ENCODE measurements at places on chromosomes 4 and X. TPM values are rescaled to one million over a fixed set of nuclear protein-coding genes. Genes with fewer than 3 reads are reported as not detected.

CCDC158 gene
- not detected for polyA plus RNA-seq

PLXNB3 gene
- polyA plus RNA-seq = 0.06 TPM

TCEAL5 gene
- not detected for polyA plus RNA-seq

JAKMIP1 gene
- polyA plus RNA-seq = 16.5 TPM

PRKG2 gene
- polyA plus RNA-seq = not detected

GYG2 gene
- polyA plus RNA-seq = 0.05 TPM

NAA11 gene
- not detected for polyA plus RNA-seq

PCSK1N gene
- not detected for polyA plus RNA-seq

PRMT9 gene
- polyA plus RNA-seq = 8.1 TPM

CLGN gene
- polyA plus RNA-seq = 1.1 TPM

NXF2B gene
- not detected for polyA plus RNA-seq

NXF3 gene
- polyA plus RNA-seq = not detected

CT45A2 gene
- polyA plus RNA-seq = not detected

GRCh38 chr4:159298502-159298901, 195.6 kb downstream of the RAPGEF2 start:
- no peak for DNase-seq

DNA sequence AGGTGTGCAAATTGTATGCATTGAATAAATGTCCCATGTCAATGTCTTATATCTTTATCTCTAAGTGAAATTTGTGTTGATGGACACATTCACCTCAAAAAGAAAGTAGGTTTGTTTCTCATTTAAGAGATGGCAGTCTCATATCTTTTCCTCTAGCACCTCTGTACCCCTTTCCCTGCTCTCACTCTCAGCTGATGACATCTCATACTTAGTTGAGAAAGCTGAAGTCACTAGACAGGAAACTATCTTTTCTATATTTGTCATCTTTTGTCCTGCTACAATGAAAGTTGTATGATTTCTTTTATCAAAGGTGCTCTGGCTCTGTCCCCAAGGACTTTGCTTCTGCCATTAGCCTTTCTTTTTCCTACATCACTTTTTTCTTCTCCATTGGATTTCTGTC, 84.0 kb upstream of the GRPR start:
- DNase-seq = no peak

GRCh38 chr4:2954358-2955185, 8.6 kb downstream of the NOP14 start:
- peak; percentile 75 for DNase-seq

GRCh38 chr4:184930026-184930425, 88.3 kb upstream of the HELT start:
- DNase-seq = no peak

- DNase-seq = no peak
These were observed 2.1 kb downstream of the JAKMIP1 start for GRCh38 chr4:6198278-6198677.

- no peak for DNase-seq
These were observed 84.1 kb upstream of the CT45A1 start for GRCh38 chrX:135629342-135629741.

GRCh38 chr4:146154057-146154456, 21.5 kb upstream of the LSM6 start:
- no peak for DNase-seq

DNA sequence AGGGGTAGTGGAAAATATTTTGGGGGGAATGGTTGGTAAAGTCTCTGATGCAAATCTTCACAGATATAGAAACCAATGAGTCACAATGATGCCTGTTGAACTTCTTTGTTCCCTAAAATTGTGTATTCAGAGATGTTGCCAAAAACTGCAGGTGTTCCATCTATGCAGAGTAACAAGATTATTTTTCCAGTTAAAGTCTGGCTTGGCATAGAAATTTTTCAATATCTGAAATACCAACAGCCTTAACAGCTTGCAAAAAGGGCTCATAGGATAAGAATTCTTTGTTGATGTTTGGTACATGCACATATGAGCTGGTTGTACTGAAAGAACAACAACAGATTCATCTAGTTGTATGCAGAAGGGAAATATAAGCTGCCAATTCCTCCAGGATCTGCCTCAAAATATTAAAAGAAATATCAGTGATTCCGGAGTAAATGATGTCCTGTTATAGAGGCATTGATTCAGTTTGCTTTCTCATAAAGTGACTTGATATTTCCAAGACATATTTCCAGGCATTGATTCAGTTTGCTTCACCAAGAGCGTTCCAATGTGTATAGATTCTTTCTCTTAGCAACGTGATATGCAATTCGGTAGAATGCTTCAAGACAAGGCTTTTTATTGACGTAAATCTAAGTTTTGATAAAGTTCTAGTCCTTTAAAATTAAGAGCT, 564.4 kb downstream of the TMA16 start:
- no peak for DNase-seq

- no peak for DNase-seq
These were observed 67.7 kb downstream of the THOC2 start for GRCh38 chrX:123665197-123665596.

DNA sequence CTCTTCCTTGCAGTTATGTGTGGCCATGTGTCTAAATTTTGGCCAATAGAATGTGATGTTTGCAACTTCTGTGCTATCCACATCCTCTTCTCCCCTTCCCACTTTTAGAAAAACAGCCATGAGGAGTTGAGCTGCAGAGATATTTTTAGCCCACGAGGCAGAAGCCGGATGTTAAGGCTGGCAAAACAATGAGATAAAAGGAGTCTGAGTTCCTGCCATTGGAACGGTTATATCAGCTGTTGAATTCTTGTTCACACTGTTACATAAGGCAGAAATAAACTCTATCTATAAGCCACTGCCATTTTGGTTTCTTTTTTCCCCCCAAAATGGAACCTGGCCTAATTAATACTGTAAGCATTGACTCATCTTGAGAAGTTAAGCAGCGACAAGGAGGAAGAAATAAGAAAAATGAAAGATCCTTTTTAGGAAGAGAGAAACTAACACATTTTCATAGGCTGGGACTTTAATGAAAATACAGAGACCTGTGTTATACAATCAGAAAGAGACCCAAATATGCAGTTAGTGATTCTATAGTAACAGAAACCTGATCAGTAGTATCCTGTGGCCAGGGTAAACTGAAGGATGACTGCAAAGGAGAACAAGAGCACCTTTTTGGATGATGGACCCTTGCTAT, 200.5 kb downstream of the INPP4B start:
- DNase-seq = no peak

- no peak for DNase-seq
These were observed 35.9 kb downstream of the GYPA start for GRCh38 chr4:144104509-144105130.

DNA sequence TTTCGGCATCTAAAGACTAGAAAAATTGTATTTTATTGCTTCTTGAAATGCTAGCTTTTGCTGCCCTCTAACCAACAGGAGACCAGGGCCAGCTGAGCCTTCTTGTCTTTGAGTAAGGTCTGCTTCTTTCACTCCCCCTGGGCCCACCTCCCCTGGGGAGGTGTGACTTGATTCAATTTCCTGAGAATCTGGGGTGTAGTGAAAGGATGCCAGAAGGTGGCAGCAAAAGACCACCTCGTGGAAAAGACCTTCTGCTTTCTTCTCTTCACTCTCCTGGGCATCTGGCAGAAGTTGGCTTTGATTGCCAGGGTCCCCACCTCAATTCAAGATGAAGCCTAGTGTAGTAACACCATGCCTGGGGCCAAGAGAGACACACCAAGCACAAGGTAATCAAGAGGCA, 96.5 kb upstream of the MAOA start:
- no peak for DNase-seq

DNA sequence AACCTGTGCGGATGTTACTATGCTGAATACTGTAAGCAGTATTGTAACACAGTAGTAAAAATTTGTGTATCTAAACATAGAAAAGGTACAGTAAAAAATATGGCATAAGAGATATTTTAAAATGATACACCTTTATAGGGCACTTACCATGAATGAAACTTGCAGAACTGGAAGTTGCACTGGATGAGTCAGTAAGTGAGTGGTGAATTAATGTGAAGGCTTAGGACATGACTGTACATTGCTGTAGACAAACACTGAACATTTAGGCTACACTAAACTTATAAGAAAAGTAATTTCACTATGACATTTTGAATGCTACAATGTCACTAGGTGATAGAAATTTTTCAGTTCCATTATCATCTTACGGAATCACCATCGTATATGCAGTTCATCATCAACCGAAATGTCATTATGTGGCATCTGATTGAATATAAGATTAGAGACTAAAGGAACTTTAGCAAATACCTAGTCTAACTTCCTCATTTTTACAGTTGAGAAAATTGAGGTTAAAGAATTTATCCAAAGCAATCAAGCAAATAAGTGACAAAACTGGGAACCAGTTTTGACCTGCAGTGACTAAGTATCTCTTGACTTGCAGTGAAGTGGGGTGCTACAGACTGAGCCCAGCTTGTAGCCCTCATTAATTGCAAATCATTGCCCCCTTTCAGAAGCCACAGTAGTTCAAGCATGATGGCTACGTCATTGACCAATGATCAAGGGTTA, 55.3 kb downstream of the EGF start:
- no peak for DNase-seq

GRCh38 chr4:119517361-119518229, 111.0 kb downstream of the PDE5A start:
- DNase-seq = no peak

DNA sequence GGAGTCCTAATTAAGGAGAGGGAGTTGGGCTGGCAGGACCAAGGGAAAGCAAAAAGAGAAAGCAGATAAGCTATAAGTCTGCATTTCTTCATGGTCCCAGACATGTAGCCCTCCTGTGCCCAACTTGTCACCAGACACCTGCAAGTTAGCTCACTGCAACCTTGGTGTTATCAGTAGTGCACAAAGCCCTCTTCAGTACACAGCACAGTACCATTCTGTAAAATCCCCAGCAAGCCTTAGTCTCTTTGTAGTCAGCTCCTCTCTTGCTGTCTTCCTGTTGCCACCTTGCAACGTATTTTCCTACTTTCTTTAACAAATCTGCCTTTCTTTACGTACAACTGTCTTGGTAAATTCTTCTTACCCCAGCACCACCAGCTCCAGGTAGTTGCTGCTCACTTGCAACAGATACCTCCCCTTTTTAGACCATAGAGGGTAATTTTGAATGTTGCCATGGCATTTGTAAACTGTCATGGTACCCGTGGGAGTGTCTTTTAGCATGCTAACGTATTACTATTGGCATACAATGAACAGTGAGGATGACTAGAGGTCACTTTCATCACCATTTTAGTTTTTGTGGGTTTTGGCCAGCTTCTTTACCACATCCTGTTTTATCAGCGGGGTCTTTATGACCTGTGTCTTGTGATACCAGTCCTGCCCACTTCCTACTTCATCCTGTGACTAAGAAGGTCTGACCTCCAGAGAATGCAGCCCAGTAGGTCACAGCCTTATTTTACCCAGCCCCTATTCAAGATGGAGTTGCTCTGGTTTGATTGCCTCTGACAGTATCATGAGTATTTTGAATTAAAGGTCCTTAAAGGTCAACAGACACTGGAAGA, 28.3 kb upstream of the AP1S2 start:
- peak; percentile 64 for DNase-seq

GRCh38 chr4:75821966-75822365, 80.3 kb downstream of the PPEF2 start:
- DNase-seq = no peak

DNA sequence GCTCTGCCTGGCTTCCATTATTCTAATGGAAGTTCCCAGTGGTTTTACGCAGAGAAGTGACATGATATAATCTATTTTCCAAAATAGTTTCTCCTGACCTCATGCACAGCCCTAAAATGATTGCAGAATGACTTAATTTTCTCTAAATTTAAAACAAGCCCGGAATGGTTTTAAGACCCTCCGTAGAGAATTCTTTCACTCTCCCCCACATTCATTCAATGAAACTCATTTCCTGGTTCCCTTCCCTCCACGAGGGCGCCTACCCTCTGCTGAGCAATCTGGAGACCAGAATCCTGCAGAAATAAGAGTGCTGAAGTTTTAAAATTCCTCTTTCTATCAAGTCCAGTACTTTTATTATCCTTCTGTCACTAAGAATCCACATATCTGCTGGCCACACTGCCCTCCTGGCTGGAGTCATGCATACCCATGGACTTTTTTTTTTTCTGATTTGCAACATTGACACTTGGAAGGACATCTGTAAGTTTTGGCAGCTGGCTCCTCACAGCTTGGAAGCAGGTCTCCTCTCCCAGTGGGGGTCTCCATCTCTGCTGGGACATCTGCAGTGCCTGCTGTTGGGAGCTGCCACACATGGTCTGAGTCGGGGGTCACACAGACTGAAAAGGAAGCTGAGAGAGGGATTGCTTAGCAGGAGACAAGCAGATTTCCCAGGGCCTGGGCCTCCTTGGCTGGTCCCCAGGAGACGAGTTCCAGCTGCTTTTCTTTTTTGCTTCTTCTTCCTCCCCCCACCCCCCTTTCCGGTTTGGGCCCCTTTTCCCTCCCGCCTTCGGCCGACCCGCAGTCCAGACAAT, 86.1 kb downstream of the SOWAHB start:
- DNase-seq = no peak

DNA sequence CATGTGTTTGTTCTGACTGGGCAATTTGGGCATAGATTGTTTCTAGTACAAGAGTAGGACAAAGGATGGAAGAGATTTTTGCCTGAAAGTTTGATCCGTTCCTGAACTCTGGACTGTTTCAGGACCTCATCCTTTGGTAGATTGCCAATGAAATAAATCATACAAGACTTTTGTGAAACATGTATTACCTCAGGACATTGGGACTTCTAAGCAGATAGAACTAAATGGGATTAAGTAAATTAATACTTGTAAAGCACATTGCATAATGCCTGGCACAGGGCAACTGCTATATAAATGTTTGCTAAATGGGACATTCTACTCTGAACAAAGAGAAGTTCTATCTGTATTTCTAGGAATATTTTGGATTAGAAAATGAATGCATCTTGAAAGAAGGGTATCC, 164.8 kb upstream of the RPS6KA3 start:
- DNase-seq = no peak

- DNase-seq = no peak
These were observed 381.3 kb upstream of the INTU start for GRCh38 chr4:127251423-127251822.

DNA sequence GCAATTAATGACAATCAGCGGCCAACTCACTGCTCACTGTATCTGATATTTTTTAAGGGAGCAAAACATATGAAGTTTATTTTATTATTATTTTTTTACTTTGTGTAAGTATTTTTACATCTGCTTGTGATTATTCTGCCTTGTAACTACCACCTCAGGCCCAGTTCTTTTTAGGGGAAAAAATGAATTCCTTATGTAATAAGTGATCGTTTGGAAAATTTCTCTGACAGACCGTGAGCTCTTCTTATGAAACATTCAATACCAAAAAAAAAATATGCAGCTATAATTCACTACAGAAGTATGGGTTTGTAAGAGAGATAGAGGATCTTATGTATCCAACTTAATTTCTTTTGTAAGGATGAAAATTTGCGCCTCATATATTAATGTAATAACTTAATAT, 33.5 kb upstream of the STOX2 start:
- no peak for DNase-seq

- no peak for DNase-seq
These were observed 223.5 kb downstream of the ZNF674 start for GRCh38 chrX:46321676-46322075.

- no peak for DNase-seq
These were observed 86.7 kb upstream of the C1QTNF7 start for GRCh38 chr4:15340902-15341732.

- no peak for DNase-seq
These were observed 805 bp downstream of the ATP8A1 start for GRCh38 chr4:42655921-42656678.

Data from GM12878 (cell line).